ENCODE measurements at places on chromosomes 2 and 18.

- no peak for DNase-seq
Observed at GRCh38 chr2:85119900-85120299, 13.3 kb upstream of the TCF7L1 start.

DNA sequence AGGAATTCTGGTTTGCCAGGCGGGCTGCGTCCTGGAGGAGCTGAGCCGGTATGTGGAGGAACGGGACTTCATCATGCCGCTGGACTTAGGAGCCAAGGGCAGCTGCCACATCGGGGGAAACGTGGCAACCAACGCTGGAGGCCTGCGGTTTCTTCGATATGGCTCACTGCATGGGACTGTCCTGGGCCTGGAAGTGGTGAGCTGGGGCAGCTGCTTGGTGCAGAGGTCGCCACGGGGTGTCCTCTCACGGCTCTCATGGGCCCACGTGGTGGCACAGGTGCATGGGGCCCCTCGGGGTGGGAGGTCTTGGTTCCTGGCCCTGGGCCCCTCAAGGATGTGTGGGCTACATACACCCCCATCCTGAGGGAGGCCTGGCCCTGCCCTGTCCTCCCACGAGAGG lies 9.2 kb downstream of the D2HGDH start:
- DNase-seq, result no peak

DNA sequence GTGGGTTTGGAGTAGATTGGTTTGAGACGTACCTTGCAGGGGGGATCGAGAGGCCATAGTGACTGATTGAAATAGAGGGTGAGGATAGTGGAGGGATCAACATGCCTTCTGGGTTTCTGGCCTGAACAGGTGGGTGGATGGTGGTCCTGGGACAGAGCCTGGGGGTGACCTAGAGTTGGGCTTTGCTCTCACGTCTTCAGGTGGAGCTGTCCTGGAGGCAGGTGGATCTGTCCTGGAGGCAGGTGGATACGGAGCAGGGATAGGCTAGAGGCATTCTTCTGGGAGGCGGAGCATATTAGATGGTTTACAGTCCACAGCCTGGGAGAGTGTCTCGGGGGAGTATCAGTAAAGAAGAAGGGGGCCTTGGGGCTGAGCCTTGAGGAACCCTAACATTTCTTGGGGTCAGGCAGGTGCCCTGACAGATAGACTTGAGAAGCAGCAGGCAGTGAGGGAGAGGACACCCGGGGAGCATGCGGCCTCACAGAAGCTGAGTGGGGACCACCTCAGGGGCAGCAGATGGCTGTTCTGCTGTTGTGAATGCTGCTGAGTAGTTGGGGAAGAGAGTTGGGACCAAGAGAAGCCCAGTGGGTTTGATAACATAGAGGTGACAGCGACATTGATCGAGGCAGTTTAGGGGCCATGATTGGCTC lies 1.6 kb downstream of the CAPN10 start:
- no peak for DNase-seq

DNA sequence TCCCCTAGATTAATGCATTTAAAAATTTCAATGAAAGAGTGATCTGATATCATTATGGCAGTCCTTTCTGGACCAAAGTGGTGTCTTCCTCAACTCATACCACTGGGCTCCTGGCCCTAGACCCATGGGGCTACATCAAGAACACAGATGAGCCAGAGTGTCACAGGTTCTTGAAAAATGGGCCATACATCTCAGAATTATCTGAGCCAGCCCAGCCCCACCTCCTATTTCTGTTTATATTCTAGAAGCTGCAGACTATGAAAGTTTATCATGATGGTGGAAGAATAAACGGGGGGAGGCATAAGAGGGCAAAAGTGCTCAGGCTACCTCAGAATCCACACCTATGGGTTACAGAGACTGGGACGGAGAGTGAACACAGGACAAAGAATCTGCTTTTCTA lies 120.6 kb upstream of the TACR1 start:
- DNase-seq, result no peak

DNA sequence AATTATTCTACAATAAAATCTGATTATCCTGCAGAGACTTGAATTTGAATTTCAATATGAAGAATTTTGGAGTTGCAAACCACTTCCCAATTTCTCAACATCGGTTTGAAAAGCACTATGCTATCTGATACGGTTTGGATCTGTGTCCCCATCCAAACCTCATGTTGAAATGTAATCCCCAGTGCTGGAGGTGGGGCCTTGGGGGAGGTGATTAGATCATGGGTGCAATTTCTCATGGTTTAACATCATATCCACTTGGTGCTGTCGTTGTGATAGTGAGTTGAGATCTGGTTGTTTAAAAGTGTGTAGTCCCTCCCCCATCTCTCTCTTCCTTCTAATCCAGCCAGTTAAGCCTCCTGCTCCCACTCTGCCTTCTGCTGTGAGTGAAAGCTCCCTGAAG lies 205.7 kb downstream of the NBAS start:
- DNase-seq, result no peak

GRCh38 chr18:64403784-64404503 lies 255.1 kb upstream of the LINC00305 start:
- DNase-seq, result no peak

GRCh38 chr2:62747169-62747568 lies 41.7 kb downstream of the EHBP1 start:
- DNase-seq, result no peak

GRCh38 chr2:109168716-109169115 lies 39.7 kb downstream of the SH3RF3 start:
- DNase-seq, result no peak

- DNase-seq, result peak; percentile 22
Observed at GRCh38 chr18:49020129-49020528, 69.4 kb upstream of the SMAD7 start.
